Posterior cingulate gyrus (tissue), 11 donors: ENCODE measurements at places on chromosomes 16 and 17.

- no peak for DNase-seq
These were observed 12.0 kb upstream of the KRT19 start for GRCh38 chr17:41539979-41540701.

DNA sequence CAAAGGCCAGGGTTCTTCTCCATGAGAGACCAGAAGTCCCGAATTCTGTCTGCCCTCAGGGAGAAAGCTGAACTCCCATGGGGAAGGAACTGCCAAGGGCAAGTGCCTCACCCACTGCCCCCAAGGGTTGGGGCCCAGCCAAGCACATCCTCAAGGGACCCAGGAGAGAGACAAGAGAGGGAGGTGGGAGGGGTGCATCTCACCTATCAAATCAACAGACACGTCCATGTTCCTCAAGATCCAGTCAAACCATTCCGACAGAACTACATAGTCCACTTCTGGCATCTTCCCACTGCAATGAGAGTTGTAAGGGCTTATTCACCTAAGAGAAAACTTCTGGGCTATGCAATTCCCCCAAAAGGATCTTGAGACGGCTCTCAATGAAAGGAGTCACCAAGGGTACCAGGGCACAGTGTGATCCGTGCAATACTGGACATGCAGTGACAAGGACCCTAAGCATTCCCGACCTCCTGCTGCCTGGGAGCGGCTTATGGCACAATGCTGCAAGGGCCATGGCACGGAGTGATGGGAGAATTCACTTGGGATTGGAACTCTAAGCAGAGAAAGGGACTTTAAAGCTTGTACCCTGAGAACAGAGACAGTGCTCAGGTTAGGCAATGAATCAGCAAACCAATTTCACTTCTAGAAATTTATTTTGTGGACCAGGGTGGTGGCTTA is 32.2 kb downstream of the TK2 start:
- DNase-seq, result peak; percentile 39

- no peak for DNase-seq
These were observed 16.6 kb downstream of the MRTFB start for GRCh38 chr16:14087590-14088154.

DNA sequence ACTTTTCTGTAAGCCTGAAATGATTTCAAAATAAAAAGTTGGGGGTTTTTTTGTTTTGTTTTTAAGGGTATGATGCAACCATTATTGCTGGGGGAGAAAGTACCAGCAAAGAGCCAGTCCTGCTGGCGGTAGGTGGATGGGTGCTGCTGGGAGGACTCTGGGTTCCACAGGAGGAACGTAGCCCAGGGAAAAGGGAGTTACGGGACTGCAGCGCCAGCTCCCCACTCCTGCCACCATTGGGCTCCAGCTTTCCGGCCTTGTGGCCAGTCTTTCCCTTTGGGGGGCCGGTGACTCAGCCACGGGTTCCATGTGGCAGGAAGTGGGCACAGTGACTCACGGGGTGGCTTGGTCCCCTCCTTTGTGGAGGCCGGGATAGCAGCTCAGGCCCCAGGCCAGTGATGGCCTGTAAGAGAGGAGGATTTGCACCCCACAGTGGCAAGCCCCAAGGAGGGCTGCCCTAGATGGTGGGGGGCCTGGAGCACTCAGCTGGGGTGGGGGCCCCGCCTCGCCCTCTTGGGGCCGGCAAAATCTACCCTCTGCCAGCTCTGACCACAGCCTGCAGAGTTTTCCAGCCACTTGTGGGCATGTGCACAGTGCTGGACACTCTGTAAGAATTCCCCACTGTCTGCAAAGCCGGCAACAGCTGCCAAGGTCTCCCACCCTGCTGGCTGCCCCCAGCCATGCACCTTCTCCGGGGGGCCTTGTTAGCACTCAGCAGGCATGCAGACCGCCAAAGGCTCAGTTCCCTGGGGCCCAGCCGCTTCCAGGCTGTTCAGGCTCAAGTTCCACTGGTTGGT is 30.4 kb downstream of the SOCS3 start:
- DNase-seq, result peak; percentile 82

DNA sequence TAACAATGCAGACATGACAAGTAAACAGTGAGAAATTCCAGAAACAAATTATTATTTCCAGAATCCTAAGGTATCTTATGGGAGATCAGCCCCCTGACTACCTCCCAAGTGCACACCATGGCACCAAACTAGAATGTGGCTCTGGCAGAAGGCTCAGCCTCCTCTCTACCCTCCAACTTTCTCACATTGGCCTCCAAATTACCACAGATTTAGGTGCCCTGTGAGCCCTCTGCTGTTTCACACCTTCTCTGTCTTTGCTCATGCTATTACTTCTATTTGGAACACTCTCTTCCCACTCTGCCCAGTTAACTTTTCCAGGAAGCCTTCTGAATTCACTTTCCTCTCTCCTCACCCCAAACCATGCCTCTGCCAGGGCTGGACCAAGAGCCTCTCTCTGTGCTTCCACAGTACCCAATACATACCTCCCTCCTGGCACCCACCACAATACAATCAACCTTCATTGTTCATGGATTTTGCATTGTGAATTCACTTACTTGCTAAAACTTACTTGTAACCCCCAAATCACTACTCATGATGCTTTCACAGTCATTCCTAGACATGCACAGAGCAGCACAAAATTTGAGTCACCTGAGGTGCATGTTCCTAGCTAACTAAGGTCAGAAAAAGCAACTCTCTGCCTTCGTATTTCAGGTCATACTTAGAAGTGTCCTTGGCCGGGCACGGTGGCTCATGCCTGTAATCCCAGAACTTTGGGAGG is 31.4 kb downstream of the SMG6 start:
- DNase-seq, result no peak

DNA sequence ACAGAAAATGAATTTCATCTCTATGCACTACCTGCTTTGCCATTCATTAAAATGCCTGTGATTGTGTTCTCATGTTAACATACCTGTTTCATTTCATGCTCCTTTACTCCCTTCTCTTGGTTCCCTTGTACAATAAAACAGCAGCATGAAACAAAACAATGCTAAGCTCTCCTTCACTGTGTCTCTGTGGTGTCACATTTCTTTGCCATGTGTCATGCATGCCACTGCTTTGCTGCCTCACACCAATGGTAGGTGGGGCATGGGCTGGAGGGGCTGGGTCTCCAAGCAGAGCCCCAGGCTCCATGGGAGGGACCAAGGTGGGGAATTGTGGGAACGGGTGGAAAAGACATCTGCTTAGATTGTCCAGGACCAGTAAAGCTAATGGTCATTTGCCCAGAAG is 83.6 kb downstream of the RGS9 start:
- no peak for DNase-seq

DNA sequence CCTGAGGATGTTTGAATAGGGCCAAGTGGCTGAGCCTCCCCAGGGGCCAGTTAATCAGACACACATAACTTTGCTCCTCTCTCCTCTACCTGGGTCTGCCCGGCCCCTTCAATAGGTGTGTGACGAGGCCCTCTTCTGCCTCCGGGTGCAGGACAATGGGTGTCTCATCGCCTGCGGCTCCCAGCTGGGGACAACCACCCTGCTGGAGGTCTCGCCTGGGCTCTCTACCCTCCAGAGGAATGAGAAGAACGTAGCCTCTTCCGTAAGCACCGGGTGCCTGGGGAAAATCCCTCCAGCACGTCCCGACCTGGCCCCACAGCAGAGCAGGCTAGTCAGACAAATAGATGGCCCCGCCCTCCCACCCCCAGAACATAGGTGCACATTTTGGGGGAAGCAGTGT is 16.1 kb upstream of the KIF19 start:
- no peak for DNase-seq

GRCh38 chr17:36590082-36590481 is 1.6 kb upstream of the DHRS11 start:
- DNase-seq, result no peak

GRCh38 chr16:19269098-19269497 is 16.4 kb upstream of the CLEC19A start:
- no peak for DNase-seq

- DNase-seq, result peak; percentile 67
These were observed 154.4 kb upstream of the FOXF1 start for GRCh38 chr16:86355951-86356350.

DNA sequence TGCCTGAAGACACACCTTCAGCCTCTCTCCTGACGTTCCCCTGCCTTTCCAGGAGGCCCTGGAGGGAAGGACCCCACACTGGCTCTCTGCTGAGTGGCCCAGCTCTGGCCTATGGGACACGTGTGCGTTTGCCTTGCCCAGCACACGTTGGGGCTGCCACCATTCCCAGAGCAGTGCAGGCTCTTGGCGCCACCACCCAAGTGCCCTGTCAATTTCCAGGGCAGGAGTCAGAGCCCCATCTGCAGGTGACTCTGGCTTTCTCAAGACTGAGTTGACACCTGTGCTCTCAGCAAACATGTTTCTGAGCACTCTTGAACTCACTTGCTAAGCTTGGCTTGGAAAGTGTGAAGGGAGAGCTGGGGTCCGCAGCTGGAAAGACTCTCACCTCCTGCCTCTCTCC is 4.7 kb upstream of the IRF8 start:
- DNase-seq, result no peak

DNA sequence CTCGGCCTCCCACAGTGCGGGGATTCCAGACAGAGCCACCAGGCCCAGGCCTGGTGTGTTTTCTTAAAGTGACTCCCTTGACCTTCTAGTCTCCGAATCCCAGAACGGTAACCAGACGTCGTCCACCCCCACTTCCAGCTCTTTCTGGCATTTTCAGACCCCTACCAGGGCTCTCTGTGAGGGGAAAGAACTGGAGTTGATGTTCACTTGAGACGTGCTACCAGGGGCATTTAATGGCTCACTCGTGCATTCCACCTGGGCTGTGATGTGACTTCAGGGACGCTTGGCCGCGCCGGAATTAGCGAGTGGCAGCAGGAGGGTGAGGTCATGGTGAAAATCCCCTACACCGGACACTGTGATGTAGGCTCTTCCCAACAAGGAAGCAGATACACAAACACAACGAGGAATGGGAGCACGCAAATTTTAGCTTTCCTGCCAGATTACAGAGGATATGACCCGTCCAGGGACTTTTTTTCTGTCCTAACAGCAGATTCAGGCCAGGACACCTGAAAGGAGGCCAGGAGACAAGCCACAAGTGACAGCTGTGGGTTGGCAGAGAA is 1.1 kb upstream of the GNA13 start:
- DNase-seq, result no peak

GRCh38 chr16:76755496-76755895 is 435.5 kb upstream of the MON1B start:
- no peak for DNase-seq

GRCh38 chr16:66936889-66937554 is 1.7 kb downstream of the CES2 start:
- no peak for DNase-seq

DNA sequence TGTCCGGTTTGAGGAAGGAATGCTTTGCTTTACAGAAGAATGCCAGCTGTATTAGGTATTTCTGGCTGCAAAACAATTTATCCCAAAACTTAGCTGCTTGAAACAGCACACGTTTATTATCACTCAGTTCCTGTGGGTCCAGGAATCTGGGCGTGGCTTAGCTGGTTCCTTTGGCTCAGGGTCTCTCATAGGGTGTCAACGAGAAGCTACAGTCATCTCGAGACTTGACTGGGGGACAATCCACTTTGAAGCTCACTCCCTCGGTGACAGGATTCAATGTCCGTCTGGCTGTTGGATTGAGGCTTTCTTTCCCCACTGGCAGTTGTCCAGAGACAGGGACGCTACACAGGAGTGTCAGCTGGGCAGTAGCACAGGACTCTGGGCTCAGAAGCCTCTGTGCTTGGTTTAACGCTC is 9.6 kb upstream of the RHBDF2 start:
- no peak for DNase-seq

DNA sequence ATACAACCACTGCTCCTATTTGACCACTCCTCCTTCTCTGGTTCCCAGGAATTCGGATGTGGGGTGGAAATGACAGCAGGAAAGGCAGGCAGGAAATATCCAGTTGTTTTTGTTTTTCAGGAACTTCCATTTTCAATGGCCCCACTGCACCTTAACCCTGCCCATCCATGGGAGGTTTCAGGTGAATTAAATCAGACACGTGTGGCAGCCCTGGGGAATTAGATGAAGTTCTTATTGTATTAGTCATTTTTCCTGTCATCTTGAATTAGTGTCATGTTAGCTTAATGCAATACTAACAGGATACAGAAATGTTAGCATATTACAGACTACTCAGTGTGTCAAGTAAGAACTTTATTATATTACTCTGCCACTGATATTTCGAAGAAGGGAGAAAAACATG is 146.4 kb downstream of the CHD9NB start:
- no peak for DNase-seq

DNA sequence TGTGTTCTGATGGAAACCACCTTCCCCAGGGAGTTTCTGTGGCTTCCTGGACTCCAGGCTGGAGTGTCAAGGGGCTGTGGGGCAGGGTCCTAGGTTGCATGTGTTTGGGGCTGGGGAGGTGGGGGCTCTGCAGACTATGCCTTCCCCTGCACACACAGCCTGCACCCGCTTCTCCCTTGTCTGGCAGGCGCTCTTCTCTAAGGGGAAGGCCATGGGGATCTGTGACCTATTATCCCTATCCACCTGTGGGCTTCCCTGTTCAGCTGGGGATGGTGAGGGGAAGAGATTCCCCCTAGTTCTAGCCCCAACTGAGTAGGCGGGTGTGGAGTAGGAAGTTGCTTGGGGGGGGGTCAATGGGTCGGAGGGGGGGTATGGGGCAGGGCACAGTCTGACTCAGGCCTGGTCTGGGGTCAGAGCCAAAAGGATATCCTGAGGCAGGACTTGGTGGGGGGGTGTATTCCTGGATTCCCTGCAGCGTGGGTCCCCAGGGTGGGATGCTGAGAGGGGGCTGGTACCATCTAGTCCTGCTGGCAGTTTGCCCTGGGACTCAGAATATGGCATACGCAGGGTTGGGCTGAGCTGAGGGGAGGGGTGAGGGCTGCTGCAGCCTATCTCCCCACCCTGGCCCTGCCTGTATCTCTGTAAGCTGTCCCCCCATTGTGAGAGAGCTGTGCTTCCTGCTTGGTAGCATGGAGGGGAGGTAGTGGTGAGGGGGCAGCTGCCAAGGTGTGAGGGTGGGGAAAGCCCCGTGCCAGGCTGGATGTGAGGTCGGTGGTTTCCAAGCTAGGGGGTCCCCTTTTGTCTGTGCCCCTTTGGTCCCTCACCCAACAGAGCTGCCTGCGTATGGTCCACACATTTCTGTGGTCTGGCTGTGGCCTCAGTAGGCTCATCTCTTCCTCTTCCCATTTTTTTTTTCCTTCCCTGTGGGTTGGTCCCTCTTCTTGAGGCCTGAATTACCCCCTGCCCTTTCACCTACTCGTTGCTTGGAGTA is 14.7 kb downstream of the RARA start:
- peak; percentile 49 for DNase-seq

DNA sequence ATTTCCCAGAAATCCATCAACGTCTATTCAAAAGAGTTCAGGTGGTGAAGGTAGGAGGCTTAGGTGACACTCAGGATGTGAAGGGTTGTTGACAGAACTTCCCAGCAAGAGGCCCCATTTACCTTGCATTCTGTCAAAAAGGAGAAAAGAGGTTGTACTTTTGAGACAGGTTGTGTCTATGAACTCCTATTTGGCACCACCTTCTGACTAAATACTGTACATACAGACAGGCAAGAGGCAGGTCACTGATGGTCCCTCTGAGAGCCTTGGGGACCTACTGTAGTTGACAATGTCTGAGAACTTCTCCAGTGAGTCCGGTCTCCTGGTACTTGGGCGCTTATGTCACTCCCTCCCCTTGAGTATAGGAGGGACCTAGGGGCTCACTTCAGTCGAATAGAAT is 479.3 kb upstream of the ZFHX3 start:
- no peak for DNase-seq

GRCh38 chr17:15744074-15744676 is 12.1 kb downstream of the TBC1D26 start:
- no peak for DNase-seq

GRCh38 chr17:9587969-9588656 is 11.7 kb downstream of the CFAP52 start:
- DNase-seq, result no peak
